Osteoblast (primary cell): ENCODE measurements at places on chromosomes 3 and 15. TPM values are rescaled to one million over a fixed set of nuclear protein-coding genes. Genes with fewer than 3 reads are reported as not detected.

Gene THAP10
- total RNA-seq = 1.1 and 1.8 TPM in 2 replicates

Gene MAN2C1
- 123 and 142 TPM in 2 replicates for total RNA-seq

Gene ALG1L2
- 0.29 TPM in 1 of 2 replicates, not detected in the other for total RNA-seq

Gene GOLGA8S
- total RNA-seq = under 0.01 TPM in 2 replicates

Gene ETV5
- total RNA-seq = 42.3 and 44.5 TPM in 2 replicates

Gene AADACL2
- not detected in 2 replicates for total RNA-seq

Gene GYG1
- total RNA-seq = 42.3 and 54.8 TPM in 2 replicates

Gene PRR23C
- not detected in 2 replicates for total RNA-seq

Gene CDHR4
- under 0.01 TPM in 1 of 2 replicates, not detected in the other for total RNA-seq

Gene GREM1
- total RNA-seq = 457 and 499 TPM in 2 replicates

GRCh38 chr3:99394831-99395778, 243.3 kb upstream of the COL8A1 start:
- peak; percentile 32 for DNase-seq

GRCh38 chr15:67076147-67076843, 10.9 kb downstream of the SMAD3 start:
- peak; percentile 75 for DNase-seq

- no peak for DNase-seq
Measured at GRCh38 chr3:10722911-10723310, 93.1 kb upstream of the SLC6A11 start.

GRCh38 chr3:23796518-23796917, 9.2 kb upstream of the UBE2E1 start:
- no peak for DNase-seq

DNA sequence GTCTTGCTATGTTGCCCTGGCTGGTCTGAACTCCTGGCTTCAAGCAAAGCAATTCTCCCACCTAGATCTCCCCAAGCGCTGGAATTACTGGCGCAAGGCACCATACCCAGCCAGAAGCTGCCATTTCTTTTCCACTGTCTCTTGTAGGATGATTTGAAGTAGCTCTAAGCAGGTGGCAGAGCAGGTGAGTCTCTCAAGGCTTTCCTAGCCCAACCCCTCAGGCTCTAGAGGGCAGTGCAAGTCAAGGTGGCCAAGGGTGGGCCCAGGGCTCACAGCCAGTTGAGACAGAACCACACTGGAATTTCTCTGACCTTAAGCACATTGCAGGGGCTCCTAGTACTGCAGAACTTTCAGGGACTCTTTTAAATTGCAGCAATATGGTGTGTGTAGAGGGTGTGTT, 15.6 kb upstream of the DAG1 start:
- peak; percentile 70 for DNase-seq

GRCh38 chr3:196611761-196612483, 27.6 kb upstream of the NRROS start:
- DNase-seq = no peak

GRCh38 chr3:126102530-126102951, 18.6 kb upstream of the SLC41A3 start:
- DNase-seq = peak; percentile 93

DNA sequence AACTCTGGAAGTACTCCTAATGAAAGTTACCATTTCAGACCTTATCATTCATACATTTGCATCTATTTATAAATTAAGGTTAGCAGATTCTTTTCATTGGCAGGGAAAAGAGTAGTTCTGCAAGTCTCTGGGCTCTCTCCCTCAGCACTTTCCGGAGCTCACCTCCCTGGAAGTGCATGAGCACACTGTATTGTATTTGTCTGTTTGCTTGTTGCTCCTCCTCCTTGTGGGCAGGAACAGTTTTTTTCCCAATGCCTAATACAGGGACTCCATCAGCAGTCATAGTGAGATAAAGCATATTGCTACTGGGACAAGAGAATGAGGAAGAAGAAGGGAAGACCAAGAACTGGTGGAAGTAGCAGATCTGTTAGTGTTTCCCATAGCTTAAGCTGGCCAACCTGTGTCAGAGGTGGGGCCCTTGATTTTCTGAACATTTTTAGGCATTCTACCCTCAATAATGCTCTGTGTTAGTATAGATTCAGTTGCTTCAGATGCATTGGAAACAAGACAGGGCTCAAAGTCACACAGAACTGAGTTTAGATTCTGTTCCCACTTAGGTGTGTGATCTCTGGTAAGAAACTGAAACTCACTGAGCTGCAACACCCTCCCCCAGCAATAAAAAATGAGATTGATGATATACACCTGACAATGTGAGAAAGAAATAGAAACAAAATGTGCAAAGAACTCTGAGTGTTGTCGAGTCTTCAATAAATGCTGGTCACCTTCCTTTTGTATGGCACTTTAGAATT, 407.8 kb downstream of the TUSC7 start:
- DNase-seq = no peak

- no peak for DNase-seq
Measured at GRCh38 chr3:212432-212831, 15.9 kb downstream of the CHL1 start.

DNA sequence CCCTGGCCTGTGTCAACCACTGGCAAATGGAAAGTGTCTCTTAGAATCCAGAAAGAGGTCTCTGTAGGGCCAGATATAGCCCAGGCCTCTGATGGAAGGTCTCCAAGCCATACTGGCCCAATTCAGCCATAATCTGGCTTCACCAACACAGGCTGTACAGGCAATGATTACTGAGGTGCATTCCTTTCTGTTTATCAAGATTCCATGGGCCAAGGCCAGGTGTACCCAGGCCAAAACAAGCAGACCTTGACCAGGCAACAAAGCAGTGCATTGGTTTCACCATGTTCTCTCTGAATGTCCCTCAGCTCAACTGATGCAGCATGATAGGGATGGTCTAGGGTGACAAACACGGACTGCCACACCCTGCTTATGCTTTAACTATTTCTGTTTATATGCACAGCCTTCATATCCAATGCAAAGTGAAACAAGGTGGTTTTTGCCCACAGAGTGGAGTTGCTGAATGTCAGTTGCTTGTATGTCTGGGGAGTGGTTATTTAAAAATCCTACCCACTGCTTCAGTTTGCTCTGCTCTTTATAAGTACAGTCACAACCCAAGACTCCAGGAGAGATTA, 25.2 kb downstream of the CCNL1 start:
- DNase-seq = peak; percentile 53

DNA sequence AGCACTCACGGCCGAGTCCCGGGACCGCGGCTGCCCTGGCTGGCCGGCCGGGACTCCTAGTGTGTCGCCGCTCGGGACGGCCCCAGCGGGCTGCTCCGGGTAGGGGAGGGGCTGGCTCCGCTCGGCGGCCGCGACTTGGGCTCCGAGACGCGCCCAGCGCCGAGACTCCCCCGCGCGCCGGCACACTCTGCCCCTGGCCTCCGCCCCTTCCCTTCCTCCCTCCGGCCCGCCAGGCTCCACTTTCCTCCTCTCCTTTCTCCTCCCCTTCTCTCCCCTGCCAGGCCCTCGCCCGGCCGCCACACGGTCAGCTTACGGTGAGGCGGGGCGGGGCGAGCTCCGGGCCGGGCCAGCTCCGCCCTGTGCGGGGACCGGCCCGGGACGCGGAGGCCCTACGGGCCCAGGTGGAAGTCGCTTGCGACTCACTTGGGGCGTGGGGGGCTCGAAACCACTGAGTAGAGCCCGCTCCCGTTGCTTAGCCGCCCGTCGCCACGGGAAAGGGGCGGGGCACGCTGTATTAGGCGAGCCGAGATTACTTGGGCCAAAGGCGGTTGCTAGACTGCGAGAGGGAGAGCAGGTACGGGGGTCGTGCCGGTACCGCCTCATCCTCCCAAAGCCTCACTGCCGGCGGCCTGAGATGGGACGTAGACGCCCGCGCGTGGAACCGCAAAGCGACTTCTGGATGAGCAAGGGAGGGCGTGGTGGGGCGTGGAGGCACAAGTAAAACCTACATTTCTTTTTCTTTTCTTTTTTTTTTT, at the start of gene ITGB5:
Gene ITGB5, minus strand, starts transcription at position 189 of the 755 bp plus-strand sequence. CDS start 365 bp downstream, outside the sequence.
- peak; percentile 96 for DNase-seq

GRCh38 chr15:94250801-94251200, 19.4 kb downstream of the MCTP2 start:
- DNase-seq = no peak

GRCh38 chr15:97991972-97992541, 31.6 kb downstream of the ARRDC4 start:
- DNase-seq = no peak

GRCh38 chr3:3648988-3649679, 150.1 kb upstream of the LRRN1 start:
- DNase-seq = no peak

DNA sequence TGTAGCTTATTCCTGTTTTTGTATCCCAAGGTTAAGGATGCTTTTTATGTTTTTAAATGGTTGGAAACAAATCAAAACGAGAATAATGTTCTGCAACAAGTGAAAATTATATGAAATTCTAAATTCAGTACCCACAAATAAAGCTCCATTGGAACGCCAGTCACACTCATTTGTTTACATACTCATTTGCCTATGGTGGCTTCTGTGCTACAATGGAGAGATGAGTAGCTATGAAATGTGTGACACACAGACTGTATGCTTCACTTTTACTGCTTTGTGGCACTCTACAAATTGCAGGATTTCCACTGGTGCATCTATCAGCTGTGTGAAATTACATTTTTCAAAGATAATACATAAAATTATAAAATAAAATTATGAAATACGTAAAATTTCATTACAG, 112.2 kb upstream of the TSPAN3 start:
- DNase-seq = no peak

GRCh38 chr3:43968465-43968864, 273.2 kb upstream of the TOPAZ1 start:
- no peak for DNase-seq

DNA sequence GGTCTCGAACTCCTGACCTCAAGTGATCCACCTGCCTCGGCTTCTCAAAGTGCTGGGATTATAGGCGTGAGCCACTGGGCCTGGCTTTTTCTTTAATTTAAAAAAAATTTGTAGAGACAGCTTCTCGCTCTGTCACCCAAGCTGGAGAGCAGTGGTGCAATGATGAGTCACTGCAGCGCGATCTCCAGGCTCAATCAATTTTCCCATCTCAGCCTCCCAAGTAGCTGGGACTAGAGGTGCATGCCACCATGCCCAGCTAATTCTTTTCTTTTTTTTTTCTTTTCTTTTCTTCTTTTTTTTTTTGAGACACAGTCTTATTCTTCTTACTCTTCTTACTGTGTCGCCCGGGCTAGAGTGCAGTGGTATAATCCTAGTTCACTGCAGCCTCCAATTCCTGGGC, 19.8 kb downstream of the TUBGCP4 start:
- no peak for DNase-seq

GRCh38 chr3:185764163-185764979, 60.5 kb downstream of the IGF2BP2 start:
- DNase-seq = no peak
